ENCODE measurements at places on chromosomes 2 and 18.

GRCh38 chr2:180254872-180255271, 247.8 kb upstream of the CWC22 start:
- no peak for DNase-seq

GRCh38 chr2:139905624-139906023, 1125.4 kb upstream of the NXPH2 start:
- DNase-seq = no peak

GRCh38 chr18:45828917-45829811, 3.7 kb downstream of the SIGLEC15 start:
- DNase-seq = no peak

DNA sequence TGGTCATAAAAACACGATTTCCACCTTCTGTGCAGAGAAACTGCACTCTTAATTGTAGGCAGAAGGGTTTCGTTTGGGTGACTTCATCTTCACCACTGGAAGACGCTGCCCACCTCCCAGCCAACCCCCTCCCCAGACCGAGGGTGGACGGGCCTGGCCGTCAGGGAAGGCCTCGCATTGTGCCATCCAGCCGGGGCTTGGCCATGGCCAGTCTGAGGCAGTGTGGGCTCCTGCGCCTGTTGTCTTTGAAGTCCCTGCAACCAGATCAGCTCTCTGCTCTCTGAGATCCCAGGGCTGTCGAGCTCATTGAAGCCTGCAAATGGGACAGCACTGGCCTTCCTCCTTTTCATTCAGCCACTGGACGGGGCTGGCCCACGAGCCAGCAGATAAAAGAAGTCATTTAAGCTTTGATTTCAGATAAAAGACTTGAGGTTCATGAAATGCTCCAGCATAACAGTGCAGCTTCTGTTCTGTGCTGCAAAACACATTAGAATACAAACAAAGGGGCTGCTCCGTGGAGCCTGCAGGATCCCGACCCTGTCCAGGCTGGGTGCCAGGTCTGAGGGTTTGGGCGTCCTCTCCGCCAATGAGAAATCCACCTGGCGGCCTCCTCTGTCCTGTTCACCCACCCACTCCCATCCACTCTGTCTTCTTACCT, 253.5 kb downstream of the LDLRAD4 start:
- DNase-seq = no peak

- no peak for DNase-seq
Measured at GRCh38 chr2:231655488-231655887, 52.8 kb upstream of the PTMA start.

DNA sequence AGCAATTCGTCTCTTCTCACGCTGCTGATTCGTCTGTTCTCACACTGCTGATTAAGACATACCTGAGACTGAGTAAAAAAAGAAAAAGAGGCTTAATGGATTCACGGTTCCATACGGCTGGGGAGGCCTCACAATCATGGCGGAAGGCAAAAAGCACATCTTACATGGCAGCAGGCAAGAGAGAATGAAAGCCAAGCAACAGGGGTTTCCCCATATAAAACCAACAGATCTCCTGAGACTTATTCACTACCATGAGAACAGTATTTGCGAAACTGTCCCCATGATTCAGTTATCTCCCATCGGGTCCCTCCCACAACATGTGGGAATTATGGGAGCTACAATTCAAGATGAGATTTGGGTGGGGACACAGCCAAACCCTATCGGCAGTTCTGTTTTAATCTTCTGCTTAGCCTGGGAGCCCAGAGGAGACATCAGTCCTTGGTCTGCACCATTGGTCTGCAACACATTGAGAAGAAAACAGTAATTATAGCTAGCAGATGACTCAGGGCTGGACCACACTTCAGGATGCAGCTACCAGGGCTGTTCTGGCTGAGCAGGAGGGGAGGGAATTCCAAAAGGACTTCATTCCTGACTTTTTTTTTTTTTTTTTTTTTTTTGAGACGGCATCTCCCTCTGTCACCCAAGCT, 69.4 kb downstream of the CABLES1 start:
- no peak for DNase-seq

GRCh38 chr2:55408098-55408882, 11.4 kb downstream of the CCDC88A start:
- no peak for DNase-seq

- DNase-seq = no peak
Measured at GRCh38 chr2:232126301-232127099, 165.0 kb downstream of the DIS3L2 start.

DNA sequence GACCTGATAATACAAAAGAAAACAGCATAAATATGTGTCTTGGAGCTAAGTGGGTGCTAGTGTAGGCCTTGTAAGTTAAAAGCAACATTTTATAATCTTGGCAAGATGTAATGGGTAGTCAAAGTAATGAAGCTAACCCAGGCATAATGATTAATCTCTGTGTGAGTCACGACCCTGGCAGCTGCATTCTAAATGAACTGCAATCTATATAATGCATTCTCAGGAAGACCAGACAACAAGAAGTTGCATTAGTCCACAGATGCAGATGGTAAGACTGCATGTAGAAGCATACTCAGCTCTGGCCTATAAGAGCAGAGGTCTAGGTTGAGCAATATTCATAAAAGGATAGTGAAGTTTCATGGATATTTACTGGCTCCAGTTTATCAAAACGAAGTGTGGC, 85.6 kb upstream of the ETAA1 start:
- no peak for DNase-seq

DNA sequence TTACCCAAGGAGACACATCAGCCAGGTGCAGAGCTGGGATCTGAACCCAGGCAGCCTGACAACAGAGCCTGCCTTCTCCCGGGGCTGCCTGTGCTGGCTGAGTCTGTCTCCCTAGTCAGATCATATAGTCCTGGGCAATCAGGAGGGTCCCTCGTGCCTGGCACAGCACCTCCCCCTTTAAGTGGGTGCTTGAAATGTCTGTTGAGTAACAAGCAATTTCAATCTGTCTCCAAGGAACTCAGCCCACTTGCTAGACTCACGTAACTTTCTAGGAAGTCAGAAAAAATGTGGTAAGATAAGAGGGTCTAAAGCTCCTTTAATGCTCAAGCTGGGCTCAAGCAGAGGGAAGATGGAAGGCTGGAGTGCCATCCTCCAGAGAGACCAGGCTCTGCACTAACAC, 51.9 kb downstream of the REEP1 start:
- DNase-seq = no peak

- DNase-seq = no peak
Measured at GRCh38 chr2:14700753-14701152, 68.2 kb downstream of the LRATD1 start.

DNA sequence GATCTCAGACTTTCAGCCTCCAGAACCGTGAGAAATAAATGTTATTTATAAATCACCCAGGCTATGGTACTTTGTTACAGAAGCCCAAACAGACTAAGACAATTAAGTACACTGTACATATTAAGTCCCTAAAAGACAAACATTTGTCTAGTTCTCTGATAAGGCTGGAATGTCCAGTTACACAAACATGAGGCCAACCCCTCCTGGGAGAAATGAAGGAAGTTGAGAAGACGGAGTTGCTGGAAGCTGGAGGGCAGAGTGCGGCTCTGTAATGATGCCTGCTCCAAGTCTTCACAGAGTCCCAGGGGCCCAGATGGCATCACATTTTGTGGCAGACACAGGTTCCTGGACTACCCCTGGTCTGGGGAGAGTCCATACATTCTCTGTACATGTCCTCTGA, 79.2 kb upstream of the ST8SIA3 start:
- no peak for DNase-seq

DNA sequence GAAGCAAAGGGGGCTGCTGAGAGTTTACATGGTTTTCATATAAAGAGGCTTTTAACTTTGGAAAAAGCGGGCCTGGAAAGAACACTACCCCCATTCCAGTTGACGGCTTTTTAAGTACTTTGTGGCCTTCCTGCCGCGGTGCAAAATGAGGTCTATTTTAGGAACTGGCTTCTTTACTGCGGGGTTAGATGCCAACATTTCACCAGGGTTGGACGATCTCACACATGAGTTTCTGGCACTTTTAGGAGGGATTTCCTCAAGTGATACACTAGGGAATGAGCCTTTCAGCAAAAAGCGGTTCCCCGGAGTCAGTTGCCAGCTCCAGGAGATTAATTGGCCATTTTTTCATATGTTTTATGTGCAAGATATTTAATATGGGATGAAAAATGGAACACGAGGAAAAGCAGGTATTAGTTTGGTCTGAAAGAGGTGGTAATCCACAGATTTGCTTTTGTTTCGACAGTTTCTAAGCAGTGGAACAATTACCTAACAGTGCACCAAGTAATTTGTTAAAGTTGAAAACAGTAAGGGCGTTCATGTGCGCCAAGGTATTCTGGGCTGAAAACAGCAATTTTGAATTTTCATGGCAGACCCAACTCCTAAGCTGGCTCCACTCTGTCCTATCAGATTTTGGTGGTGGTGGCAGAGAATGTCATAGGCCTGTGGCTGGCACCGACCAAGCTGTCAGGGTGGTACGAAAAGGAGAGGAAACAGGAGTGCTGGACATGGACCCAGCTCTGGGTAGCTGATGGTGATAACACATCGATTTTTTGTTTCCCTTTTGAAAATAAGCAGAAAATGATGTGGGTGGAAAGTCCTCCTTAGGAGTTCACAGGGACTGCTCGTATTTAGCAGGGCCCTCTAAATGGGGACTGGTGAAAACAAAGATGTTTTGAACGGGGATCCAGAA, 55.6 kb upstream of the FZD5 start:
- DNase-seq = no peak

DNA sequence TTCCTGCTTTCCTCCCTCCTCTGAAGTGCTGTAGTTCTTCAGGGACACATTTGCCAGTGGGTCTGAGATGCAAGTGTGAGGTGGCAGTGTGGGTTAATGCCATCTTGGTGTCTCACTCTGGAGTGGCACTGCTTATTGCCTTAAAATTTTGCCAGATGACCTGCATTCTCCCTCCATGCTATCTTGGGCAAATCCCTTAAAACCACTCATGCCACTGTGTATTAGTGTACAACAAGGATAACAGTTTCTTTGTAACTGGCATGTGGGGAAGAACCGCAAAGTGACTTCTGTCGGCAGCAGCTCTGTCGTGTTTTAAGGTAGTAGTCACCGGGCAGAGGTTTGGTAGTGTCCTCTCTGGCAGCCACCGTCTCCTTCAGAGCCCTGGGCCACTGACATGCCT, 124.2 kb downstream of the NEDD4L start:
- DNase-seq = no peak

DNA sequence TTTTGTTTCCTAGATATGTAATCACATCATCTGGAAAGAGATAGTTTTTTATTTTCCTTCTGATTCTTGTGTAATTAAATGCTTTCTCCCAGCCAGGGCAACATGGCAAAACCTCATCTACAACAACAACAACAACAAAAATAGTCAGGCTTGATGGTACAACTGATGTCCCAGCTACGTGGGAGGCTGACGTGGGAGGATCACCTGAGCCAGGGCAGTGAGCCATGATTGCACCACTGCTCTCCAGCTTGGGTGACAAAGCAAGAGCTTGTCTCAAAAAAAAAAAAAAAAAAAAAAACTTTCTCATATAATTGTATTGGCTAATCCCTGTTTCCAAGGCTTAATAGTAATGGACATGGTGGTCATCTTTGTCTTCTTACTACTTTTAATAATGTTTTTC, 26.4 kb upstream of the PGAP1 start:
- no peak for DNase-seq

DNA sequence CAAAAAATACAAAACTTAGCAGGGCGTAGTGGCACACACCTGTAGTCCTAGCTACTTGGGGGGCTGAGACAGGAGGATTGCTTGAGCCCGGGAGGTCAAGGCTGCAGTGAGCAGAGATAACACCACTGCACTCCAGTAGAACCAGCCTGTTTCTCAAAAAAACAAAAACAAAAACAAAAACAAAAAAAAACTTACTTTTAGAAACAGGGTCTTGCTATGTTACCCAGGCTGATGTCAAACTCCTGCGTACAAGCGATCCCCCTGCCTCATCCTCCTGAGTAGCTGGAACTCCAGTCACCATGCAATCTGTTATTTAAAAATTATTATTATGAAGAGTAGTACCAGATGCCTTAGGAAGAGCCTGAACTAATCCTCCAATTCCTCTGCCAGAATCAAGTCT, 35.0 kb upstream of the GLI2 start:
- no peak for DNase-seq

GRCh38 chr2:69054431-69054830, 41.5 kb downstream of the ANTXR1 start:
- DNase-seq = no peak

- no peak for DNase-seq
Measured at GRCh38 chr2:45220227-45220626, 211.0 kb upstream of the SIX2 start.

DNA sequence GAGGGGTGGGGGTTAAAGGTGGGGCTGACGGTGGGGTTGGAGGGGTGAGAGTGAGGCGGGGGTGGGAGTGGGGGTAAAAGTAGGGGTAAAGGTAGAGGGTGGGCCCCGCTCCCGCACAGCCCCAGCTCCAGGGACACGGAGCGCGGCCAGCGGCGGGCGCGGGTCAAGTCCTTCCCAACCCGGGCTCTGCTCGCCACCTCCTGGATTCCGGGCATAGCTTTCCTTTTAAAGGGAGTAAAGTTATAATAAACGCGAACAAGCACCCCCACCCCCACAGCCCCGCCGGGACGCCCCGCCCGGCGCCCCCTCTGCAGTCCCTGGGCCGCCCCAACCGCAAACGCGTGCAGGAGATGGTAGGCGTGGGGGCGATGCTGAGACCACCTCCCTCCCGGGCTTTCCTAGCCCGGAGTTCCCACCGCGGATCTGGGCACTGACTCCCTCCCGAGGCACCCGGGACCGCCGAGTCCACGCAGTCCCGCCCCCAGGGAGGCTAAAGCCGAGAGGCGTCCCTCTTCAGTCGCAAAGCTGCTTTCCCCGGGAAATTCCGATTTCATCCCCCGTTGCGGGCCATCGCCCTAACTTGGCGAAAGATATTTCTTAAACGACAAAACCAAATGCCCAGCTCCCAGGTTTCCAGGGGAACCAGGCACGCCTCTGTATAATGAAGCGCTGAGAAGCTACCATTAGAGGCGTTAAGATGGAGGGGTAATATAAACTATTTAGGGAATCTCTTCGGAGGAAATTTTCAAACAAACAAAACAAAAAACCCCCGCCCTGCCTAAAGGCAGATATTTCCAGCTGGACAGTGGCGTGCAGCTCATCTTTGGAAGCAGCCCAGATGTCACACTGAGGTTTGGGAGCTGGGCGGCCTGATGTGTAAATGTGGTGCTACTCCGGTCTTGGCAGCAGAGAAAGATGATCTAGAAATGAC, at the start of gene LIMS2:
Gene LIMS2 (minus strand): TSS at position 200 of the 931 bp plus-strand sequence. CDS start 506 bp downstream, outside the sequence.
- DNase-seq = no peak

- DNase-seq = no peak
Measured at GRCh38 chr2:11370377-11371091, 26.1 kb upstream of the ROCK2 start.

- DNase-seq = no peak
Measured at GRCh38 chr18:62621546-62621945, 93.8 kb upstream of the PHLPP1 start.

- peak; percentile 17 for DNase-seq
Measured at GRCh38 chr2:157182834-157183396, 74.6 kb upstream of the GALNT5 start.
